ENCODE measurements at places on chromosomes 3 and 15.

DNA sequence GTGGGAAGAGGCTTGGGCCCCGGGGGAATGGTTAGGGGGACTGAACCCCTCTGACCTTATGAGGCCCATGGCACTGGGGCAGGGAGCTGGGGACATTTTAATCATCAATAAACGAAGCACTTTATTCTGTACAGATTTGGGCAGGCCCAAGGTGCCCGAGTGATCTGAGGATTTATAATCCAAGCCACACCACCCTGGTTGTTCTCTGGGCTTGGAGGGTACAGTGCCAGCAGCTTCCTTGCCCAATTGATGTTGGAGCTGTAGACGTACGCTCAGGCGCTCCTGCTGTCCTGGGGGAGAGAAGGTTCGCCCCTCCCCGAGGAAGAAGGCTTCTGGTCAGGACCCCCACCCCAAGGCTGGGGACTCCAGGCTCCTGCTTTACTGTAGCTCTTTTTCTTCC, 12.5 kb downstream of the ZBTB47 start:
- no peak for DNase-seq

GRCh38 chr3:196962108-196962929, 6.3 kb downstream of the PIGZ start:
- no peak for DNase-seq

DNA sequence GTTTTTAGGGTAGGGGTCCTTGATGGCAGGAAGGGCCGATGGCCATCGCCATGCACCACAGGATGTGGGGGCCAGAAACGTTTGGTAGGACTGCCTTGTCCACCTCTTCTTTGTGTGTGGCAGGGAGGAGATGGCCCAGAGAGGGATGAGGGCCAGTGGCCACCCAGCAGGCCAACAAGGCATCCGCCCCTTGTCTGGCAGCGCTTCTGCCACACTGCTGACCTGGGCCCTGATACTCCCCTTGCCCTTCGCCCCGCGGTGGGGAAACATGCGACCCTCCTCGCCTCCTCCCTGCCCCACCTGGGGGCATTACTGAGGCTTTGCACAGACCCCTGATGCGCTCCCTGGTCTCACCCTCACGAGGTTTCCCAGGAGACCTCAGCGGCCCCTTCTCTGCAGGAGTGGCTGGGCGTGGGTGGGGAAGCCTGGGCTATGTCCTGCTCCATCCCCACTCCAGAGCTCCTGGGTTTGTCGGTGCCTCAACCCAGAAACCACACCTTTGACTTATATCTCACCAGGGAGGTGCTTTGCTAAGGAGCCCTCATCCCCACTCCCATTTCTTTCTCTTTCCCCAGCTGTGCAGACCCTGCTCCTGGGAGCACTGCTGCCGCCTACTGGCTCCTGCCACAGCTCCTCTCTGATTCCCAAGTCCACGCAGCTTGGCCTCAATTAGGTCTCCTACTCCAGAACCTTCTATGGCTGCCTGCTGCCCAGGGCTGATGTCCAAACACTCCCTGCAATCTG, 38.7 kb downstream of the FEM1B start:
- DNase-seq, result no peak

GRCh38 chr15:83324799-83325198, 40.3 kb upstream of the BNC1 start:
- no peak for DNase-seq

GRCh38 chr15:81869161-81869954, 176.5 kb downstream of the MEX3B start:
- no peak for DNase-seq

DNA sequence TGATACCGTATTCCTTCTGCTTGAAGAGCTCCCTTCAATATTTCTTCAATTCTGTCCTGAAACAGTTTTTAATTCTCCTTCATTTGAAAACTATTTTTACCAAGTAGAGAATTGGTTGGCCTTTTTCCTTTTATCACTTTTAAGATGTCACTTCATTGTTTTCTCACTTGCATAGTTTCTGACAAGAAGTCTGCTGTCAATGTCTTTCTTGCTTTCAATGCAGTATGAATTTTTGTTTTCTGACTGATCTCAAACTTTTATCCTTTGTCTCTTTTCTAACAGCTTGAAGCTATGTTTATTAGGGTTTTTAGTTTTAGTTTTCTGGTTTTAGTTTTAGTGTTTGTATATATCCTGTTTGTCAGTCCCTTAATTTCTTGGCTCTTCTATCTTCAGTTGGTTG, 364.8 kb upstream of the TPRG1 start:
- DNase-seq, result no peak

DNA sequence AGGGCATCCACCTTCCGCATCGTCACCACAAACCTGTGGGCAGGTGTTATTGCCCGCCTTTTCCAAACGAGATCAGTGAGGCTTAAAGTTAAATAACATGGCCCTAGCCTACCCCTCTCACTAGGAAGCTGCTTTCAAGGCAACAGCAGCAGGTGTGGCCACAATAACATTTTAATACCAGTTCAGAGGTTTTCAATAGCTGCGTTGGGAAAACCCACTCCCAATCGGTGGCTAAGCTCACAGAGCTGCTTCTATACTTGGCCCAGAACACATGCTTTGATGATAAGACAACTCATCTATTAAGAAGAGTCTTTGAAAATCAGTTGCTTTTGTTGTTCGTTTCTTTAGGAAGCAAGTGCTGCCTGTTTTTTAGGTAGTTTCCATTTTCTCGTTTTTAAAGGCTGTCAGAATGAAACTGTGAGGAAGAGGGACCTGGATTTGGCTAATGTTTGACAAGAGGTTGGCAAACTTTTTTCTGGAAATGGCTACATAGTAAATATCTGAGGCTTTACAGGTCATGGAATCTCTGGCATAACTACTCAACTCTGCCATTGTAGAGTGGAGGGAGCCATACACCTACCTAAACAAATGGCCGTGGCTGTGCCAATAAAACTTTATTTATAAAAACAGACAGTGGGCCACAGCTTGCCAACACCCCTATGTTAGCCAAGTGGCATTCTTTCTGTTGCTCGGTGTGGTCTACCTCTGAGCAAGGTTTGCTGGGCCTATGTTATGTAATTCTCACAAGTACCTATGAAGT, 179.6 kb downstream of the FEZF2 start:
- no peak for DNase-seq

GRCh38 chr3:29318251-29318650, 37.4 kb downstream of the RBMS3 start:
- DNase-seq, result no peak

Measured in activated CD8-positive, alpha-beta memory T cell treated with anti-CD3 and anti-CD28 coated beads for 1 hour (primary cell).